ENCODE measurements at places on chromosomes 7 and 10.

DNA sequence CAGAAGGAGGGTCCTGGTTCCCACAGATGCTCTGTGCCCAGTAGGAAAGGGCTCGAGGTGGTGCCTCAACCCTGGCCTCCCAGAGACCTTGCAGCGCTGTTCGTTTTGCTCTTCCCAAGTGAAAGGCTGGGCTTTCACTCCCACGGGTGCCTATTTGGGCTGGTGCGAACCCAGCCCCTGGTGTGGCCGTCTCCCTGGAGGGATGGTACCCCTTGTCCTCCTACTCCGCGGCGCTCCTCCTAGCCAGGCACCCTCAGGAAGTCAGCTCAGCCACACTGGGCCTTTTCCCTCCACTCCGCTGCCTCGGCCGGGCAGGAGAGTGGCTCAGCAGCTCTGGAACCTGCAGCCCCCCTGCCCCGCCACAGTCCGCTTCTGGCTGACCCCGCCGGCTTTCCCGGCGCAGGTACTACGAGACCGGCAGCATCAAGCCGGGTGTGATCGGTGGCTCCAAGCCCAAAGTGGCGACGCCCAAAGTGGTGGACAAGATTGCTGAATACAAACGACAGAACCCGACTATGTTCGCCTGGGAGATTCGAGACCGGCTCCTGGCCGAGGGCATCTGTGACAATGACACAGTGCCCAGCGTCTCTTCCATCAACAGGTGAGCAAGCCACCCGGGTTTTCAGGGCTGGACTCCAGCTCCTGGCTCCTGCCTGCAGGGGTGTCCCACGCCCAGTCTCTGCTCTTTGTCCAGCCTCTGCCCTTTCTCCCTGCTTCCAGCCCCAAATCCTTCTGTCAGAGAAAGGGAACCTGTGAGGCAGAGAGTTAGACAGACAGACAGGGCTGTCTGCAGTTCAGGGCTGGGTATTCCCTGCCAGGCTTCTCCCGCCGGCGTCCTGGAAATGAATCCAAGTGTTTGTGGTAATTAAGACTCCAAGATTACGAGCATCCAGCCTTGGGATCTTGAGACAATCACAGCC, 5.2 kb downstream of the PAX2 start:
- DNase-seq, result no peak

- DNase-seq, result peak; percentile 55
These were observed at the start of gene DGKB for GRCh38 chr7:14902589-14903067. TSS of gene DGKB (minus strand) at chr7:14902751.

DNA sequence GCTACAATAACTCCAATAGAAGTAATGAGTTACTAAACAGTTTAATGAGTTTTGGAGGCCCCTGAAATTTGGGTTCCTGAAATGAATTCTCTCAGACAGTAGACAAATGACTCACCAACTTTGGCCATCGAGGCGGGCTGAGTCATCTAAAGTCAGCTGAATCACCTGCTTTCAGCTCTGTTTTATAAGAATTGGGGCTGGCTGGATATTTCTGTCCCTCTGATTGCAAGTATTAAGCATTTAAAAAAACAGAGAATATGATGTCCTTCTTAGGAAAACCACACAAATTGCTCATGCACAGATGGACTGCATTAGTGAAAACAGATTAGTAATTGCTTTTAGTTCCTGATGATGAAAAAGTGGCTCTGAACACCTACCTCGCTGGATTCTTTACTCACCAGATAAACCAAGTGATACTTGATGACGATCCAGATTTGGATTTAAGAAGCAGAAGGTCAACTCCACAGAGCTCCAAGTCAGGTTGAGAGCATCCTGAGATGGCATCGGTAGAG, 59.1 kb downstream of the ZNF365 start:
- DNase-seq, result no peak

DNA sequence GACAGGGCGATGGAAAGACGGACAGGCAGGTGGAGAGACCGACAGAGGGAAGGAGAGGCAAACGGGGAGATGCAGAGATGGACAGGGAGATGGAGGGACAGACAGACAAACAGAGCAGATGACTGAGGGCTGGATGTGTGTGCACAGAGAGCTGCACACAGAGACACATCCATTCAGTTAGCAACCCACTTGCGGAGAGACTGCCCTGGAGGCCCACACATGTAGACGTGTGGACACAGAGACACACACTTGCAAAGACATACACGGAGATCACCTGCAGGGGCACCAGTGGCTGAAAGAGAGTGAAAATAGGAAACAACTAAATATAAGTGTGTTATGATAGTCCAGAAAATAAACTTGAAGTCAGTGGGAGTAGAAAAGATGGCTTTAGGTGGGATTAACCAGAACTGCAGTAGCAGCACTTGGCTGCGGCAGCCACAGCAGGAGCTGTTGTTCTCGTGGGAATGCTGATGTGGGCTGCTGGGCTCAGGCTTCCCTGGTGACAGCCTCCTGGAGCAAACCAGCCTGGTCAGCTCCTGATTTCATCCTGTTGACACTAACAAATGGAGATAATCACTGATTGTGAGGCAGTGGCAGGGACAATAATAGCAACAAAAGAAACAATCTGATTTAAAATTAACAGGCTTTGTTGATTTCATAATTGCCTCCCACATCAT, 134.1 kb downstream of the CCNY start:
- DNase-seq, result peak; percentile 37

DNA sequence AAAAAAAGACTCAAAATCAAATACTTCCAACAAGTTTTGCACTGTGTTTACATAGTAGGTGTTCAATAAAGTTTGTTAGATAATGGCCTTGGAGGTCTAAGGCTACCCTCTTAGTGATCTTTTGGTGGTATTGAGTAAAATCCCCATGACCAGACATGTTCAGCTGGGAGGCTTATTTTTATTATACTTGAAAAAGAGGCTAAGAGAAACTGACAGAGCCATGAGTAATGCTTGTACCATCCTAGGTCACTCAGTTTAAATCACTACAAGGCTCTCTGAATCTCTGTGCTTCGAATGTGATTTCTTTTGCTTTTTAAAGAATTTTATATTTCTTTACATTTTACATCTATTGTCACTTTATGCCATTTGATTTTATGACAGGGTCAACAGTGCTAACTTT, 90.5 kb downstream of the TWIST1 start:
- DNase-seq, result no peak

GRCh38 chr10:30765616-30766015, 136.1 kb upstream of the LYZL2 start:
- no peak for DNase-seq

DNA sequence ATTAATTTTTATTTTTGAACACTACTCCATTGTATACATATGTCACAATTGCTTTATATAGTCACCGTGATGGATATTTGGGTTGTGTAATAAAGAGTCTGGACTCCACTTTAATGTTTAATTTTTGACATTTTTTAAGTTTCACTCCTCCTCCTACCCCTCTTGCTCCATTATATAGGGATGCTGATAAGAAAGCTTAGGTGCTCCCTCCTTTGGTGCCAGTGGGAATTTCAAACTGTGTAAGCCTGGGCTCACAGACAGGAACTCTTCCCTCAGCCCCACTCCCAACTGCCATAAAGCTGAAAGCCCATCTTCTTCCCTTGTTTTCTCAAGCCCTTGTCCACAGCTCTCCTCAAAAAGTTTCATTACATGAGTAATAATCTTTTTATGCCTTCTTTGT, 47.6 kb downstream of the TWIST1 start:
- DNase-seq, result no peak

DNA sequence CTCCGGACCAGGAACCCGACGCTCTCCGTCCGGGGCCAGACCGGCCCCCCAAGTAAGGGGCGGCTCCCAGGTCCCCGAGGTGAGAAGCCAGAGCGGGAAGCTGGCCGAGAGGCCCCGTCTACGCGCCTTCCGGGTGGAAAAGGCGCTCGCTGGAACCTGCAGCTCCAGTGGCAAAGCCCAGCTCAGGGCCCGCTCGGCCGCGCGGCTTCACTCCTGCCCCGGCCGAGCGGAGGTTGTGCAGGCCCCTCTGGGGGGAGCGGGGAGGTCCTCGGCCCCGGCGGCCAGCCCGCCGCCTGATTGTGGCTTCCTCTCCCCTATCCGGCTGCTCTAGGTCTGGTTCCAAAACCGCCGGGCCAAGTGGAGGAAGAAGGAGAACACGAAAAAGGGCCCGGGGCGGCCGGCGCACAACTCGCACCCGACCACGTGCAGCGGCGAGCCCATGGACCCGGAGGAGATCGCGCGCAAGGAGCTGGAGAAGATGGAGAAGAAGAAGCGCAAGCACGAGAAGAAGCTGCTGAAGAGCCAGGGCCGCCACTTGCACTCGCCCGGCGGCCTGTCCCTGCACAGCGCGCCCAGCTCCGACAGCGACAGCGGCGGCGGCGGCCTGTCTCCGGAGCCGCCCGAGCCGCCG, 2.9 kb downstream of the UNCX start:
- no peak for DNase-seq

- no peak for DNase-seq
These were observed 46.3 kb downstream of the MYOF start for GRCh38 chr10:93435621-93436397.

GRCh38 chr10:54096892-54097291, 704.1 kb downstream of the PCDH15 start:
- no peak for DNase-seq

DNA sequence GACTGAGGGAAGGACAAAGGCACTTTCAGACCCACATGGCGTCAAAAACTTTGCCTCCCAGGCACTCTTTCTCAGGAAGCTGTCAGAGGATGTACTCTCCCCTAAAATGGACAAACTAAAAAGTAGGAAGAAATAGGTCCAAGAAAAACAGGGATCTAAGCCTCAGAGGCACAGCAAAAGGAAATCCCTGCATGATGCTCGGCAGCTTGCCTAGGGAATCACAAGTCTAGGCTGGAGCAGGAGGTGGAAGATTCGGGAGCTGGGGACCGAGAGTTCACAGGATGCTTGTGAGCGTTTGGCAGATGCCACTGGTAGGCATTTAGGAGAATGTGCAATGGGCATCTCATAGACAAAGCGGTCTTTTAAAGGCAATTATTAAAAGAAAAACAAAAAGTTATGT, 60.8 kb downstream of the ATXN7L1 start:
- no peak for DNase-seq

- DNase-seq, result no peak
These were observed 232.3 kb downstream of the MAGI2 start for GRCh38 chr7:79221211-79221610.

DNA sequence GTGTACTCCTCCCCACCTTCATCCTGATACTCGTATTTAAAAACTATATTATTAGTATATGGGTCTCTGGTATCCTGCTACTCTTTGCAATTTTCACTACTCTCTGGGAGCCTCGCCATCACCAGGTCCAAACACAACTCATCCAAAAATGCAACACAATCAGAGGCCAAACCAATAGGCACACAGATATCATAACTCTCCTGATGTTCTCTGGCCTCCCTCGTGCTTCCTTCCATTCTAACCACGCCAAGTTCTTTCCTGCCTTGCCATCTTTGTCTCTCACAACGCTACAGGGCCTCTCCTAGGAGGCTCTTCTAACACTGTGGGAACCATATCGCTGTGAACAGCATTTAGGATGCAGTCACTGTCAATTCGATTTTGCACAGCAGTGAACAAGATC, 7.3 kb downstream of the RHEB start:
- DNase-seq, result no peak

- DNase-seq, result no peak
These were observed 18.0 kb downstream of the FKBP6 start for GRCh38 chr7:73345951-73346350.

GRCh38 chr10:89377705-89378637, at the start of gene IFIT1B:
TSS of gene IFIT1B (plus strand) at chr10:89378056. CDS start at chr10:89378136, 80 bp downstream.
- DNase-seq, result no peak

DNA sequence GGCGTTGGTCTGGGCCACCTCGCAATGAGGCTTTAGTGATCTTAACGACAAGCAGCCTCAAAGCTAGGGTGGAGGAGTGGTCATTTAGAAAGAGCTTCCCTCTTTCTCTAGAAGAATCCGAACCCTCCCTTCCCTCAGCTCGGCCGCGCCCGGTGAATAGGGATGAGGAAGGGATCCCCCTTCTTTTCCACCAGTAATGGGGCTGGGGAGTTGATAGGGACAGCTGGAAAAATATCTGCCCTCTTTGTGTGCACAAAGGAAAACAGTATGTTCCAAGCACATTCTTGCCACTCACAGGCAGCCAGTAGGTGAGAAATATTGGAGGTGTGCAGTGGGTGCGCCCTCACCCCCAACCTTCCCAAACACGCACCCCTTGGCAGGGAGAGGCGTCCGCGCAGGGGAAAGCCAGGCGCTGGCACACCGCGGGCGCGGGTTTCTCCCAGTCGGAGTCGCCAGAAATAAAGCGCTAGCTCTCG, 6.5 kb downstream of the DLX5 start:
- DNase-seq, result no peak

GRCh38 chr7:81484261-81484660, 285.6 kb downstream of the HGF start:
- no peak for DNase-seq

- peak; percentile 92 for DNase-seq
These were observed at the start of gene ZNF92 for GRCh38 chr7:65373608-65374351. TSS of gene ZNF92 (plus strand) at chr7:65373855. CDS start at chr7:65373998, 143 bp downstream.

- no peak for DNase-seq
These were observed 53.8 kb downstream of the TCAF1 start for GRCh38 chr7:143848192-143848591.

- no peak for DNase-seq
These were observed 179.1 kb upstream of the STEAP4 start for GRCh38 chr7:88485821-88486220.

GRCh38 chr10:61901829-61902444, 438 bp downstream of the ARID5B start:
- peak; percentile 38 for DNase-seq

DNA sequence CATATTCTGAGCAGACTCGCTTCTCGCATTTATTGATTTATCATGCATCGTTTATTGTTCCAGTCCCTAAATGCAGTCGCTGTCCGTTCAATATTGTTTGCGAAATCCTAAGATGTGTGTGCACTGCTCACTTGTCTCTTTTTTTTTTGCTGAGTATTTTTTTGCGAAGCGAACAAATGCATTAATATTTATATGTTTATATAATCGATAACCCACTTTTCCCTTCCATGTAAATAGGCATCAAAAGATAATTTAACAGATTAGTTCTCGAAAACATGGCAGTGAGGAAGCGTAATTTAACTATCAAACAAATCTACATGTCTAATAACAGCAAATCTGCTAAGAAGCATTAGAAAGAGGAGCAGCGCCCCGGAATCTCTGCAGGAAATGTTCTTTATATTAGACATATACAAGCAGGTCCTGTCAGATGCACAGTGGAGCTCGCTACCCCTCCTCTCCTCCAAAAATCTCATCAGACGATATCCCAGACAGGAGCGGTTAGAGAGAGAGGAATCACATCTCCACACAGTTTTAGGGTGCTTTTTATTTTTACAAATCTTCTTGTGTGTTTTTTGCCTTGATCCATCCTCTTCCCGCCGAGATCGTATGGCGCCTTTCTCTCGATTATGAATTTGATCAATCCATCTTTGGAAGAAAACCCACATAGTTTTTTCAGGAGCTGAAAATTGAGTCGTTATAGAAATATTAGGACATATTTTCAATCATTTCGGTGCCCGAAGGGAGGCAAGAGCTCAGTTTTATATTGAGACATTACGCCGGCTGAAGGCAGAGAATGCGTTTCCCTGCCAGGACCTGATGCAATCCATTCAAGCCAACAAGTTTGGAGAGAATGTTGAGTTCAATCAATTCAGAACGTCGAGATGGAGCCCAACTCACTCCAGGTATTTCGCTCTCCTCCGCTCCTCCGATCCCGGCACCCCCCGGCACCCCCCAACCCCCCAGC, at the start of gene ARID5B:
Gene ARID5B, plus strand, starts transcription at position 871 of the 964 bp plus-strand sequence. Its CDS starts 11 bp downstream, at position 882.
- DNase-seq, result no peak

GRCh38 chr10:77899080-77899477, 27.5 kb downstream of the DLG5 start:
- DNase-seq, result no peak

Measured in anterior cingulate cortex (tissue), 58 donors.